ENCODE measurements at places on chromosomes 16 and 17.

- no peak for DNase-seq
Observed at GRCh38 chr17:1095853-1096173, 84.0 kb downstream of the ABR start.

- DNase-seq, result no peak
Observed at GRCh38 chr16:883340-883739, 82.8 kb upstream of the GNG13 start.

DNA sequence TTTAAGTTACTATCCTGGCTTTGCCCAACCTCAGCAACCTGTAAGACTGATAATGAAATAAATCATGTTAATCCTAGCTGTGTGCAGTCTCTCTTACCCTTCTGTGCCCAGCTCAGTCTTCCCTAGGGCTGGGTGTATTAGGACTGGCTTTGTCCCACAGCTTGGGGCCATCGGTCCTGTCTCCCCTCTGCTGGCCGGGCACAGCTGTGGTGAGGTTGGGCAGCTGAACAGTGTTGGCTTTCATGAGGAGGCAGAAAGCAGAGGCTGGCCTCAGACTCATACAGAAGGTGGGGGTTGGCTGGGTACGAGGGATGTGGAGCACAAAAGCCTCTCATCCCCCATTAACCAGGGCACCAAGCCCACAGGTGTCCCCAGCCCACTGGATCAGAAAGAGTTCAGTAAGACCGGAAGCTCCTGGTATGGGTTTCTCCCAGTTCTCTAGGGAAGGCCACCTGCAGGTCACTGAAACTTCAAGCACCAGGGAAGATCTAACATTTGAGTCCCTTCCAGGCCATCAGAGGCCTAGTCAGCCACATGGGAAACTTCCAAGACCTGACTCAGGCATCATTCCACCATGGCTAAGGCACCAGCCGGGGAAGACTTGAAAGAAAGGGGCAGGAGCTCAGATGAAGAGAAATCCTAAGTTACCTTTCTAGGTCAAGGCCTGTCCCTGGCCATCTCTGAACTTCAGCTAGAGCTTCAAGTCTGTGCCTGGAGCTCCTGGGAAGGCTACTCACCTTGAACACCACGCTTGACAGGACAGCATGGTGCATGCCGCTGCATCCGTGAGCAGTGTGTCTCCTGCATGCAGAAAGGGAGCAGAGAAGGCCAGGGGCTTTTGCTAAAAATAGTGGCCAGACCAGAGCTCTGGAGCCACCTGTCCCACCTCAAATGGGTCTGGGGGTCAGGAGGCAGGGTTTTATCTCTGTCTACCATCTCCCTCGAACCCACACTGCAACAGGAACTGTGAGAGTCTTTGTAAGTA is 8.8 kb downstream of the CNP start:
- DNase-seq, result no peak

GRCh38 chr17:3544365-3544764 is 13.2 kb downstream of the TRPV3 start:
- DNase-seq, result no peak

- DNase-seq, result no peak
Observed at GRCh38 chr16:88315543-88316105, 67.1 kb upstream of the ZNF469 start.

DNA sequence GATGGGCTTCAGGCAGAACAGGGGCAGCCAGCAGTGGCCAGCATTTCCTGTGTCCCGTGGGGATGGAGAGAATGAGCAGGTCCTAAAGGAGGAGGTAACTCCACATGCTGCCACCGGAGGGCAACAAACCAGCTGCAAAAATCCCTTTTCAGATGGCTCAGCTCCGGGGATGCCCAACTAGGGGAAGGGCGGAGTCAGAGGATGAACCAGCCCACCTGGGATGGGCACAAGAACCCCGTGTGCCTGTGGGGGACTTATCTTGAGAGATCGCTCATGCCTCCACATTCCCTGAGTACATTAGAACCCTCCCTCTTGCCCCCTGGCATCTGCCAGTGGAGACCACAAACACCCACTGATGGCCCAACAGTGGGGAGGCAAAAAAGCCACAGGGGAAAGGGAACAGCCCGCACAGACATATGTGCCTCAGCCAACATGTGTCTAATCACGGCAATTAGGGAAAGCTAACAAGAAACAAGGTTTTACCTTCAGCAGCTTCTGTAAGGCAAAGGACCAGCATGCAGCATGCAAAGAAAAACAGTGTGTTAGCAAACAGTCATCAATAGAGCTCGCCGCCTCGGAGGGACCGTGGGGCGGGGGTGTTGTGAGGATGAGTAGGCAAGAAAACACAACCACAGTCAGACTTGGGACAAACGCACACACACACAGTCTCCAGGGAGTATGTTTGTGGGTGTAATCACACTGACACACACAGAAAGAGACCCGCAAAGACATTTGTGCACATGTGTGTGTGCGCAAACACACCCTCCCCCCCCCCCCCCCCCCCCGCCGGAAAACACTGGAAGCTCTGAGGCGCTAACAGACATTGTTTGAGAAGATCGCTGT is 64.0 kb downstream of the MYO18A start:
- peak; percentile 48 for DNase-seq

- DNase-seq, result peak; percentile 59
Observed at GRCh38 chr17:55348749-55349354, 72.8 kb downstream of the MMD start.

DNA sequence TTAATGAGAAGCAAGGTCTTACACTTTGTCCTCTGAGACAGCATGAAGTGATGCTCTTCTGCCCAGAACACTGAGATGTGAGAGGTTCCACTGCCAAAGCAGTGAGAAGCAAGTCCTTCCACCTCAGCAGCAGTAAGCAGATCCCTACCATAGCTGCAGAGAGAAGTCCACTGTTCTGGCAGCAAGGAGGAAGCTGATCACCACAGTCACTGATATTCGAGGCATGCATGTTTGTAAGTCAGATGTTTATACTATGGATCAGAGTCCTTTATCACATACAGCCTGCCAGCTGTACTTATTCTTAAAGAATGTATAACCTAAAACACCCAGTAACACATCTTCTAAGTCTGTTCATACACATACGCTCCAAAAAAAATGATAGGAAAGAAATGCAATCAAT is 18.2 kb upstream of the METTL2A start:
- DNase-seq, result no peak

- no peak for DNase-seq
Observed at GRCh38 chr17:33080091-33080490, 88.4 kb downstream of the SPACA3 start.

- no peak for DNase-seq
Observed at GRCh38 chr16:10571354-10571753, 9.0 kb downstream of the EMP2 start.

Data from common myeloid progenitor, CD34-positive (primary cell).